ENCODE measurements at places on chromosomes 6 and 20.
A peak's percentile ranks its signal among the peaks of the same experiment; 100 is the strongest.

DNA sequence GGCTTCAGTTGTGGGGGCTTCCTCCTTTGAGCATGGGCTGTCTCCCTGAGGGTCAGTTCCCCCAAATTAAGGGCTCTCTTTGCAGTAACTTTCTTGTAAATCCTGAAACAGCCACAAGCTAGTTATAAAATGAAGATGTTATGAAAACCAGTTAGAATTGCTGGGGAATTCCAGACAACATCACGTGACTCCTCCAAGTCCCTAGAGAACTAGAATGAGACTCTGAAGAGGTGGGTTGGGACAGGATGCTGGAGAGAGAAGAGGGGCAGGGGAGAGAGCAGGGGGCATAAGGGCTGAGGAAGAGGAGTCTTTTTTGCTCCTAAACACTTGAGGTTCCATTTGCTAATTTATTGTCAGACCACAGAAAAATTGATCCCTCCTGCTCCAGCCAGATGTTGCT lies 380.3 kb downstream of the DHX35 start:
- no peak for DNase-seq

- DNase-seq: no peak
These were observed 47.4 kb upstream of the DDR1 start for GRCh38 chr6:30836957-30837356.

DNA sequence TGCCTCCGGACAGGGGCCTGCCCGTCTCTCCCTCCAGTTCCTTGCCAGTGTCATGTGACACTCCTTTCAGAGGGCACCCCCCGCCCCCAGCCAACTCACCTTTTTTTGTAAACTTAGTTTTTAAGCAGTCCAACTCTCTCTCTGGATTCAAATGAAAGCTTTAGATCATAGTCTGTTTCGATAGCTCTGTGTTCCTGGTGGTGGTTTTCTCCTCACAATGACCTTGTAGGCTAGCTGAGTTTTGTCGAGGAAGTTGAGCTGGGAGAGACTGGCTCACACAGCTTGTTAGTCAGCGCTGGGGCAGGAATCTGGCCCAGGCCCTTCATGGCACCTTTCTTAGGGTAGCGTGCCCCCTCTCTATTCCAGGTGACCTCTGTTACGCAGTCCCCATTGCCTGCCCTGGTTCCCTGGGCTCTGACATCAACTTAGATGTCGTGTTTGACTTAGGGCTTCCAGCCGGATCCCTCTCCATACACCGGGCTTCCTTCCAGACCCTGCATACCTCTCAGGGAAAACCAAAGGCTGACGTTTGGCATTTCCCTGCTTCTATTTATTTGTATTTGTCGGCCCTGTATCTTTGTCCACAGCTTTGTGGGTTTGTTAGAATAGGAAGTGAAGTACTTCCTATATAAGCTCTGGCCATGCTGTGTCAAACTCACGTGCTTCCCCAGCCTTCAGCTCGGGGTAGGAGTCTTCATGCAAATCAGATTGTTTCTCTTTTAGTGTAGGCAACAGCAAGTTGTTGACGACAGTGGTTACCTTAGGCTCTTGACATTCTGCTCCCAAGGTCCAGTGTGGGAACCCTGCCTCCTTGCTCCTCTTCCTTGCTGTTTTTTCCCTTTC lies 12.7 kb downstream of the IGF2R start:
- no peak for DNase-seq

DNA sequence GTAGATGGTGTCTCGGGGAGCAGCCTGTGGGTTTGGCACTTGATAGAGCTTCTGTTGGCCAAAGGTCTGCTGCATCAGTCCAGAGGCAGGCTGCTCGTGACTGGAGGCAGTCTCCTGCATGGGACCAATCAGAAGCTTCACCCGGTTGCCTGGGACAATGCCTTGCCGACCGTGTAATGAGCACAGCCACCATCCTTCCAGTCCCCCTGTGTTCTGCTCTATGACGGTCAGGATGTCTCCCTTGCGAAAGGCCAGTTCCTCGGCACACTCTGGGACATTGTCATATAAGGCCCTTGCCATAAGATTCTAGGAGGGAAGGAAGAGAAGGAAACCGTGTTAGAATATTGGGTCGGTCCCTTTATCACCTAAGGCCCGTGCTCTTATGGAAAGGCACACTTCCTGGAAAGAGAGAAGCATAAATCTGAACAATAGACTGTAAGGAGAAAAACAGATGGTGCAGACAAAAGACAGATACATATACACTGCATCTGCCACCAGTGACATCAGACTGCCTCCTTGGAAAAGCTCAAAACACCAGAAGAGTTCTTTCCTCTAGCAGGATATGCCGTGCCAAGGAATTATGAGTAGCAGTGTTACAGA lies 18.9 kb downstream of the NEDD9 start:
- DNase-seq: no peak

DNA sequence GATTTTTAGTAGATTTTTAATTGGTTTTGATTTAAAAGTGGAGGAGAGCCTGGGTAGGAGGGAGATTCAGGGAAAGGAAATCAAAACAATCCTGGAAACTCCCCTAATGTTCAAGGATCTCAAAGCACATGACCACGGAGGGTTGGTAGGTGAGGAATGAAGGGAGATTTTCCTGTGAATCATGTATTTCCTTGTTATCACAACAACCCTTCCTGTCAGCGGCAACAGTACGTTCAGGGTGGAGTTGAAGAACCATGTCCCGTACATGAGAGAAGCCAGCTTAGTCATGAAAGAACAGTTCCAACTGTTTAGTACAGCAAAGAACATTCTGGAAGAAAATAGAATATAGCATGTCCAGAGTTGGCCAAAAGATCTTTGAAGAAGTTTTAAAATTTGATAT lies 79.4 kb upstream of the SCAF8 start:
- DNase-seq: no peak

DNA sequence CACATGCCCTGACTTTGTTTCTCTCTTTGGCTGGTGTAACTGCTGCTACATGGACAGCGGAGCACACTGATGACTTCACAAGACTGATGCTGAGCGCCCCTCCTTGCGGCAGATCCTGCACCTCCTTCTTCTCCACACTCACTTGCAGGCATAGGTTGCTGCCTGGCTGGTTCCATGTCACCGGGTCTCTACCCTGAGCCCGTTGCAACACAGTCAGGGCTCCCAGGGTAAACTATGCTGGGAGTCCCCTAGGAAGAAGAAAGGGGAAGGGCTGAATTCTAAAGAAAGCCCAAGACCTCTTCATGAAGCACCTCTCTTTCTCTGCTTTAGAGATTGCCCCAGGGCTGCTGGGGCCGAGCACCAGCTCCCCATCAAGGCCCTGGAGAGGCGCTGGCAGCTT lies 83.3 kb upstream of the DUSP22 start:
- DNase-seq: no peak

- no peak for DNase-seq
These were observed 9.6 kb downstream of the ZNF318 start for GRCh38 chr6:43359831-43360230.

- peak; percentile 95 for DNase-seq
These were observed at the start of gene TMEM14C for GRCh38 chr6:10722820-10723566. Gene TMEM14C (plus strand): TSS chr6:10723070. CDS start chr6:10724614, 1,544 bp downstream.

GRCh38 chr6:31750411-31751022 lies 10.7 kb downstream of the MSH5 start:
- DNase-seq: no peak

- DNase-seq: no peak
These were observed 258.6 kb downstream of the LAMA2 start for GRCh38 chr6:129141499-129141898.

DNA sequence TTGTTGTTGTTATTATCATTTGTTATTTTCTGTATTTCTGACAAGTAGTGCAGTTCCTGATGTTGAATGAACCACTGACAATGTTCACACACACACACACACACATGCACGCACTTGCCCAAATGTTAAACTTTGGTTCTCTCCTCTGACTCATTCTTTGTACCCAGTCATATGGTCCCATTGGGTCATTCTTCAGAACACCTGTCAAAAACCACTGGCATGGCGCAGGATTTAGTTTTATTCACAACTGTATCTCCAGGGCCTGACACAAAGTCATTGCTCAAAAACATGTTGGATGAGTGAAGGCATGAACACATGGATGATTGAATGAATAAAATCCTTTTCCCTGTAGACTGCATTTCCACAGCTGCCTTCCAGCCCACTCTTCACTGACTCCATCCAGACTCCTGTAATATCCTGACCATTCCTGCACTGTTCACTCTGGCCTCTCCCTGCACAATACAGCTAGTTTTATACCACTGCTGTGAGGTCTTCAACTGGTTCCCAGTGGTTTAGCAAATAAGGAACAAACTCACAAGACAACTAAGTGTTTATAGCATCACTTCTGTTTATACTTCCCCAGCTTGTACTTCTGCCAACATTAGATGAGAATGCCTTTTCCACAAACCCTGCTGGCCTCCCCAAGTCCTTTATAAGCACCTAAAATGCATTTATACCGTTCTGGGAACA lies 6.9 kb upstream of the CST11 start:
- DNase-seq: no peak

DNA sequence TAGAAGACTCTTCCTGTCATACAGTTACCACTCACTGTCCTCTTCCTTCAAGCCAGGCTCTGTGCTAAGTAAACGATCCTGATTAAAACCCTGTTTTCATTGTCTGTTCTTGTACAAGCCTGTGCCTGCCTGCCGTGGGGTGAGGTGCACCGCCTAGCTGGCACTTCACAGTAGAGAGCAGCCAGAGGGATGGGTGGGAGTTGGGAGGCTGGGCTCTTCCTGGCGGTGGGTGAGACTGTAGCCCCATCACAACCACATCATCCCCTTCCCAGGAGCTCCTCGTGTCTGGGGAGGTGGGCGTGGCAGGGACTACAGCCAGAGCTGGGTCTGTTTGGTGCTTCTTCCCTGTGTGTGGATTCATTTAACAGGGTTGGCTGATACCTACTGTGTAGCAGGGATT lies 382.0 kb downstream of the TAF4 start:
- no peak for DNase-seq

- no peak for DNase-seq
These were observed 24.6 kb downstream of the KDM1B start for GRCh38 chr6:18179770-18180356.

DNA sequence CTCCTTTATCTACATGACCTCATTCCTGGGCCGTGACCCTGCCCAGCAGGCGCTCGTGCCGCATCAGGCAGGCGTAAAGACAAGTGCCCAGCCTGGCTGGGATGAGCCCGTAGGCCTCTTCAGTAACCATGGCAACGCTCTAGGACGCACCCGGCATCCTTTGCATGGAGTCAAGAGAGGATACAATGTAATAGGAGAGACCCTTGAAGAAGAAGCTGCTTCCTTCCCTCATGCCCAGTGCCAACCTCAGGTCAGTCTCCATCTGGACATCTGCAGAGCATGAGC lies 5.0 kb upstream of the LSM14B start:
- DNase-seq: no peak

- no peak for DNase-seq
These were observed 171.8 kb downstream of the BCAS1 start for GRCh38 chr20:53898556-53898931.

- DNase-seq: peak; percentile 64
These were observed 18.5 kb downstream of the SNRPB start for GRCh38 chr20:2451939-2452732.

DNA sequence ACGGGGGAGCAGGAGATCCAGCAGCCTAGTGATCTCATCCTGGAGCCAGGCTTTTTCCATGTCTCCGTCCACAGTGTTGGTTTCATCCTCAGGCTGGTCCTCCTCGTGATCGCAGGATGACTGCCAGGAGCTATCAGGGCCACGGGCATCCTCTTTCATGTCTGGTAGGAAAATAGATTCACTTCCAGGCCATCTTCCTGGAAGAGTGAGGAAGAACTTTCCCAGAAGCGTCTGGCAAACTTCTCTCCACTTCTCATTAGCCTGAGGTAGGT lies 15.3 kb upstream of the SLC9A8 start:
- no peak for DNase-seq

DNA sequence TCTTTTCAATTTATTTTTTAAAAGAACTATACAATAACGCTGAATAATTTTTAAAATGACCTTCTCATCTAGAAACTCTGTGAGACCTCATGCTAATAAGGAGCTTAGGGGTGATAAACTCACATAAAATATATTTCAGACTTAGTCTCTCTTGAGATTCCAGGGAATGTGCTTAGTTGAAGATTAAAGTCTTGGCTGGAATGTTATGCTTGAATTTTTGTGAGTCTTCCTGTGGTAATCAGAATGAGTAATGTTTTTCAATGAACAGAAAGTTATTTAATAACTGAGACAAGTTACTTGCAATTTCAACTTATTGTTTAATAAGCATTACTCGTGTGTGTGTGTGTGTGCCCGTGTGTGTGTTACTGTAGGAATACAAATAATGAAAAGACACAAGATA lies 379.9 kb upstream of the EPHA7 start:
- DNase-seq: no peak

GRCh38 chr6:83265384-83265783 lies 72.2 kb downstream of the RWDD2A start:
- DNase-seq: no peak

GRCh38 chr6:157830354-157831017 lies 7.4 kb downstream of the SNX9 start:
- no peak for DNase-seq

DNA sequence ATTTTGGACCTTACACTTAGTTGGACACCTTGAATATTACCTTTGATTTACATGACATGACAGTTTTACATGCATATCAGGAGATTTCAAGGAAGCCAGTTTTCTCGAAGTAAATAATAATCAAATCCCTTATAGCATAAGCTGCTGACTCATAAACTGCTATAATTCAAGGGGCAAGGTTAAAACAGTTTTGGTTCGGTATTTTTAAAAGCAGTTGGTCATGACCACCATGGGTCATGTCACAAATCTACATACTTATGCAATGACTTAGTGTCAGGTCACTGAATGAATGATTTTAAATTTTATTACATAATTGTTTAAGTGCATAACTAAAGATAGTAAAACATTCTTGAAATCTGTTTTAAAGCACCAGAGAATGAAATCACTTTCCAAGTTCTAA lies 158.0 kb downstream of the DST start:
- DNase-seq: no peak
